ENCODE measurements at places on chromosomes 7 and 10.

DNA sequence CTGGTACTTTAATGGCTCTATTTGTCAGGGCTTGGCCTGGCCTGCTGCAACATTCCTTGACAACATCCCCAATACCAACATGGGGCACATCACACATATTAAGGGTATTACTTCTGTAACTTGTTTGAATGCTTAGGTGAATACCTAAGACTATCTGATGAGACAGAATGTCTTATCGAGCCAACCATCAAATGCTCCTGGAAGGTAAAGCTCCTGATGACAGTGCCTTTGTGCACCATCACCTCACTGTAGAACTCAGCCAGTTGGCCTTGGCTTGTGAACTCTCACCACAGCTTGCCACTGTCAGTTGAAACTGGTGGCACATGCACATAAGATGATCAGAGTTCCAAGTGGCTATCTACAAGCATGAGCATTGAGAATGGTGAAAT is 3.7 kb upstream of the MYO1G start:
- H3K4me1 ChIP-seq, result peaks cover 76% of the 10 kb centered on the region
- H3K4me3 ChIP-seq, result no peak overlapping the region
- H3K27me3 ChIP-seq, result no peaks in the 10 kb centered on the region
- DNase-seq, result peak; percentile 36
- peaks cover 30% of the 10 kb centered on the region for H3K36me3 ChIP-seq
- peak overlapping the region; percentile 2 for H3K27ac ChIP-seq

GRCh38 chr7:143360788-143361551 is 1.5 kb downstream of the FAM131B start:
- peaks cover 27% of the 10 kb centered on the region for H3K27me3 ChIP-seq
- H3K4me1 ChIP-seq, result peaks cover 8% of the 10 kb centered on the region
- H3K36me3 ChIP-seq, result no peaks in the 10 kb centered on the region
- no peak for DNase-seq
- H3K27ac ChIP-seq, result no peak overlapping the region

GRCh38 chr7:100466653-100467605 is 2.9 kb upstream of the SPACDR start:
- H3K4me1 ChIP-seq, result peaks cover 9% of the 10 kb centered on the region
- H3K36me3 ChIP-seq, result peaks cover 21% of the 10 kb centered on the region
- no peak overlapping the region for H3K4me3 ChIP-seq
- H3K27ac ChIP-seq, result no peak overlapping the region
- H3K27me3 ChIP-seq, result no peaks in the 10 kb centered on the region
- DNase-seq, result no peak

DNA sequence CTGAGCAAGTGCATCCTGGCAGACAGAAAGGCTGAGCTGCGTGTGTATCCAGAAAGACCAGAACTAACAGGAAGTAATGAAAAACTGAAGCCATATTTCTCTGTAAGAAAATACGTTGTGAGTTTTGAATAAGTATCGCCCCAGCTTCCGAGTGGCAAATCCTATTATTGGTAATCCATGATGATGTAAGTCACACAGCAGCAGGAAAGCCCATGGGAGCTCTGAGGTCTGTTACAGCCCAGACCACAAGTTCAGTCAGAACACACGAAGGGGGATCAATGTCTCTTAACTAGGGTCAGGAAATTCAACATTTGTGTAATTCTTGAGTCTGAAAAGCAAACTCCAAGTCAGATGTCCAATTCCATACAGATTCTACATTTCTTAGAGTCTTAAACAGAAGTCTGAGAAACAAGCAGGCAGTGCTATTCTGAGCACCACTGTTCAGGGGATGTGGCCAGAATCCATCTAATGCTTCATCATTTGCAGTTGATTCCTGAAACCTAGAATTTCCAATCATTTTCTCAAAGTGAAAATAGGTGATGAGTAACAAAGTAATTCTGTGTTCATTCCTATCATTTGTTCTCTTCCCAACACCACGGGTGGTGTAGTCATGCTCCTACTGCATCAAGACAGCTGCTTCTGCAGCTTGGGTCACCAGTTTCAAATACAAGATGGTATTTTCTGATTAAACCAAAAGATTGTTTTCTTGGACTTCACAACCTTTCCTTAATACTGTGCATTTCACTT is at the start of gene LRIT2:
Gene LRIT2, minus strand, starts transcription at position 118 of the 747 bp plus-strand sequence. Its CDS starts 24 bp downstream, at position 94.
- H3K4me3 ChIP-seq, result no peak within 1 kb of the TSS
- peaks cover 4% of the 10 kb centered on the region for H3K27me3 ChIP-seq
- H3K36me3 ChIP-seq, result no peaks in the 10 kb centered on the region
- no peak within 1 kb of the TSS for H3K27ac ChIP-seq
- no peak for DNase-seq
- no peaks in the 10 kb centered on the region for H3K4me1 ChIP-seq
